ENCODE measurements at places on chromosomes 1 and 21.

- DNase-seq = no peak
Observed at GRCh38 chr1:11273595-11274234, 717 bp downstream of the UBIAD1 start.

DNA sequence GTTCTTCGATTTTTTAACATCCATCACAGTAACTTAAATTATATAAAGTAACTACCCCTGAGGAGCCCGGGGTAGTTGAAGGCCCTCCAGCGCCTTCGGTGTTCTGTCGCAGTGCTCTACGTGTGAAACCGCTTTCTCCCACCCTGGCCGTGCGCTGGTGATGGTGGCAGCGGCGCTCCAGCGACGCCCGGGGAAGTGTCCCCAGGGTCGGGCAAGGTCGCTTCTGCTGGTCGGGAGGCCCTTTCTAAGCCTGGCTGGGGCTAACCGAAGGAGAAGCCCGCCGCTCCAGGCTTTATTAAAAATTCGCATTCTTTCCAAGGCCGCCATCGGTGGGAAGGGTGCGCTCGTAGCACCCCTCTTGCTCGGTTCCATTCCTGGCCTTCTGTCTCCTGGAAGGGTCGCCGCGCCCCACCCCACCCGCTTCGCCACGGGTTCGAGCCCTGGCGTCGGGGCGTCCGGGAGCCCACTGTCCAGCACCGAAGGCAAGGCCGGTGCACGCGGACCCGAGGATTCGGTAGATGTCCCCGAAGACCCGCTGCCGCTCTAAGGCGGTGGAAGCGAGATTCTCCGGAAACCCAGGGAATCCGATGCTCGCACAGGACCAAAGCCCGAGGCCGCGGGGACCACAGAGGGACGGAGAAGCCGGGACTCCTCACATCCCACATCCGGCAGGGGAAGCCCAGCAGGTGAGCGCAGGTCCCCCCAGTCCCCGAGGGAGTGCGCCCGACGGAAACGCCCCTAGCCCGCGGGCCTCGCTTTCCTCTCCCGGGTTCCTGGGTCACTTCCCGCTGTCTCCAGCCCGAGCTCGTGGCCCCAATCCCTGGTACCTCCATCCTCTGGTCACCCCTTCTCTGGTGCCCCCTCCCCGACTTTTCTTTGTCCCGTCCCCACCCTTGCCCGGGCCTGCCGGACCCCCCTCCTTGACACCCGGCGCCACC lies 685 bp upstream of the RIPPLY3 start:
- no peak for DNase-seq

DNA sequence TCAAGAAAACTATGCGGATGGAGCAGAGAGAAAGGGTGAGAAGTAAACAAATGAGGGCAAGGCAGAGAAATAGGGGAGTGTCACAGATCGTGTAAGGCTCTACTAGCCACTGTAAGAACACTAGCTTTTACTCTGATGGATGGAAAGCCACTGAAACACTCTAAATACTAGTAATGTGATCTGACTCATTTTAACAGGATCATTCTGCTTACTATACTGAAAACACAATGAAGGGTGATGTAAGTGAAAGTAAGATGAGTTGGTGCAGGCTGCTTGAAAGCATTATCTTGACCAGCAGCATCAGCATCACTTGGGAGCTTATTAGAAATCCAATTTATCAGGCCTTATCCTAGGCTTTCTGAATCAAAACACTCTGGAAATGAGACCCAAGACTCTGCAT lies 32.7 kb downstream of the TUT4 start:
- no peak for DNase-seq

GRCh38 chr1:154434346-154435085 lies 29.4 kb downstream of the IL6R start:
- DNase-seq = peak; percentile 55

DNA sequence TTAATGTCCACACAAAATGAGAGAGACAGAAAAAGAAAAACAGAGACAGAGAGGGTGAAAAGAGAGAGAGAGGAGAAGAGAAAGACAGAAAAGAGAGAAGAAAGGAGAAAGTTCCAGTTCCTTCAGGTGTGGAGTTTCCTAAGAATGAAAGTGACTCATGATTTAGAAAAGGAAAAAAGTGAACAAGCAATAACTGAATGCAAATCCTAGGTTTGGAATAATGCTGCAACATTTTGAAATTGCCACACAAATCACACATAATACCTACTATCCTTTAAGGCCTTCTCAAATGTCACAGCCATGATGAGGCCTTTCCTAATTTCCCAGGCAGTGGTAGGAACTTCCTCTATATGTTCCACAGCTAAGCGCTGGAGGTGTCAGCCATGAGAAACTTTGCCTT lies 31.5 kb upstream of the XPR1 start:
- DNase-seq = no peak

DNA sequence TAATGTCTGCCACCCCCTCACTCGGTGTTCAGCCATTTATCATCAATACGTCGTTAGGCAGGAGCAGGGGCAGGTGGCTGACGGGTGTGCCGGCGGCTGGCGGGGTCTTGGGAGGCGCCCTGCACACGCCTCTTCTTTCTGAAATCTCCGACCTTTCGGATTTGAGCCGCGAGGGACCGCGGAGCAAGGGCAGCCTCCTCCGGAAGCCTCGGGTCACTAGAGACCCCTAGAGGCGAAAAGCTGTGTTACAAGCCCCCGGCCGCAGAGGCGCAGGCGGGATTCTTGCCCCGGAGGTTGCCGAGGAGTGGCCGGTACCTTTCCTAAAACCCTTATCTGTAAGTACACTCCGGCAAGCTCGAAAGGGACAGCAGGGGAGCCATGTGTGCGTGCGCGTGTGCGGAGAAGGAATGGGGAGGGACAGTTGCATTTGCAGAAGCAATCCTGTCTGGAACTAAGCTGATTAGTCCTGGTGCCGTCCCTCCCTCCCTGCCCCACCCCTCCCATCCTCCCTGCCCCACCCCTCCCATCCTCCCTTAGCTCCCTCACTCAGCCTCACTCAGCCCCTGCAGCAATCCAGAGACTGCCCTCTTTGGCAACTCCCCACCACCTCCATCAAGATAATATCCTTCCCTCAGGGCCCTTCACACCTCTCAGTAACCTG lies 11.0 kb downstream of the BRINP2 start:
- peak; percentile 78 for DNase-seq

- DNase-seq = no peak
Observed at GRCh38 chr1:205943245-205943644, at the start of gene SLC26A9. SLC26A9 (minus strand) TSS chr1:205943456; CDS start chr1:205935820, 7,636 bp downstream.

- no peak for DNase-seq
Observed at GRCh38 chr21:27132266-27132665, 165.4 kb upstream of the ADAMTS5 start.

DNA sequence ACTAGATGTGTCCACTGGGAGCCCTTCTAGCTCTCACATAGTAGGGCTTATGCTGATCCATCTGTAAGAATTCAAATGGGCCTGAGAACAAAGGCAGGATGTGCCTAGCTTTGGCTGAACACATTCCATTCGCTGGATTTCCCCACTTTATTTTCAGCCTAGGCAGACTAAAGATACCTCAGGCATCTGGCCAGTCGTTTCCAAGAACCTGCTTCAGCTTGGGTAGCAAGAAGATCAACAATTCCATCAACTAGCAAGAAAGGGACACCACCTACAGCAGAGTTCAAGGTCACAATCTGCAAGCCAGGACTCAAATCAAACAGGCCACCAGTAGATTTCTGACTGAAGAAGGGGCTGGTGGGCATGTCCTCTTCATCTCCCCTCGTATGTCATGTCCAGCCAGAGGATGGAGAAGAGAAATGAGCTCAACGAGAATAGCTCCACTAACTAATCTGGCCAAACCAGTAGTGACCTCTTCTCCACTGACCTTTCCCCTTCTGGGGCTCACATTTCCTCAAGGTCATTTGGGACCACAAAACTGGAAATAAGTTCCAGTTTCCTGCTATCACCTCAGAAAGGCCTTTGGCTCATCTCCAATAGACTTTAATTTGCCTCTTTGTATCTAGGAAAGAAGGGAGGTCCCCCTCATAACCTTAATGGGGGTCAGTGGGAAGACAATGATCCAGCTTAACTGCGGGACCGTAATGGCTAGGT lies 14.2 kb downstream of the TXNIP start:
- no peak for DNase-seq

- no peak for DNase-seq
Observed at GRCh38 chr1:224739303-224739996, 123.3 kb downstream of the CNIH3 start.

- DNase-seq = no peak
Observed at GRCh38 chr1:231938711-231939110, 312.1 kb downstream of the DISC1 start.

DNA sequence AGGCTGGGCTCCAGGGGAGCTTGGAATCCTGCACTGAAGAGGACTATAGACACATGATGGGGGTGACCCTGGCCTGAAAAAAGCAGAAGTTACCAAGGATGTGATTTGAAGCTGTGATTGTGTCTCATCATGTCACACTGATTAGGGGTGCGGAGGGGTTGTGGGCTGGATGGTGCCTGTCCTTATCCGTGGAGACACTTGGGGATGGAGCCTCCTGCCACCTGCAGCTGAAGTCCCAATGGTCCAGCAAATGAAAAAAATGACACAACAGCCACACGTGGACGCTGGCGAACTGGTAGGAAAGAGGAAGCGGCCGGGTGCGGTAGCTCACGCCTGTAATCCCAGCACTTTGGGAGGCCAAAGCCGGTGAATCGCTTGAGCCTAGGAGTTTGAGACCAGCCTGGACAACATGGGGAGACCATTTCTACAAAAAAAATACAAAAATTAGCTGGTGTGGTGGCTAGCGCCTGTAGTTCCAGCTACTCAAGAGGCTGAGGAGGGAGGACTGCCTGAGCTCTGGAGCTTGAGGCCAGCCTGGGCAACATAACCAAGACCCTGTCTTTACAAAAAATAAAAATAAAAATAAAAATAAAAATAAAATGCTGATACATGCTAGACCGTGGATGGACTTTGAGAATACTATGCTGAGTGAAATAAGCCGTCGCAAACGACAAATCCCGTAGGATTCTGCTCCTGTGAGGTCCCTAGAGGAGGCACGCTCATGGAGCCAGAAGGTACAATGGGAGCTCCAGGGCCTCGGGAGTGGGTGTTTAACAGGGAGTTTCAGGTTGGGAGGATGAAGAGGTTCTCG lies 838 bp upstream of the IBA57 start:
- DNase-seq = no peak

DNA sequence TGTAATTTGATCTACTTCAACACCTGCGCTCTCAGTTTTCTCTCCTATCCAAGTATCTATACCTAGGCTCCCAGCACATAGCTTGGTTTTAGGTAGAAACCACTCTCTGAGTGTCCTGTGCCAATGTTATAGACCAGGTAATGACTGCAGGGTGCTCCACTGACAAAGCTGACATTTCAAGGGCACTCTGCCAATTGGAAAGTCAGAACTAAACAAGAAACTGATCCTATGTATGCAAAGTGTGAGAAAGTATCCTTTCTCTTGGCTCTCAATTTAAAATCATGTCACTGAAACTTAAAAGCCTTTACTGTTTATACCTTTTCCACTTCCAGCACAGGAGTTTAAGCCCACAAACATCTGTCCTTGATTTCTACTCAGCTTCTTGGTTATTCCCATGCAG lies 45.0 kb upstream of the AIM2 start:
- DNase-seq = no peak

GRCh38 chr1:17437580-17438317 lies 1.7 kb downstream of the RCC2 start:
- DNase-seq = peak; percentile 64

- no peak for DNase-seq
Observed at GRCh38 chr1:1355416-1355815, 2.9 kb downstream of the MXRA8 start.

DNA sequence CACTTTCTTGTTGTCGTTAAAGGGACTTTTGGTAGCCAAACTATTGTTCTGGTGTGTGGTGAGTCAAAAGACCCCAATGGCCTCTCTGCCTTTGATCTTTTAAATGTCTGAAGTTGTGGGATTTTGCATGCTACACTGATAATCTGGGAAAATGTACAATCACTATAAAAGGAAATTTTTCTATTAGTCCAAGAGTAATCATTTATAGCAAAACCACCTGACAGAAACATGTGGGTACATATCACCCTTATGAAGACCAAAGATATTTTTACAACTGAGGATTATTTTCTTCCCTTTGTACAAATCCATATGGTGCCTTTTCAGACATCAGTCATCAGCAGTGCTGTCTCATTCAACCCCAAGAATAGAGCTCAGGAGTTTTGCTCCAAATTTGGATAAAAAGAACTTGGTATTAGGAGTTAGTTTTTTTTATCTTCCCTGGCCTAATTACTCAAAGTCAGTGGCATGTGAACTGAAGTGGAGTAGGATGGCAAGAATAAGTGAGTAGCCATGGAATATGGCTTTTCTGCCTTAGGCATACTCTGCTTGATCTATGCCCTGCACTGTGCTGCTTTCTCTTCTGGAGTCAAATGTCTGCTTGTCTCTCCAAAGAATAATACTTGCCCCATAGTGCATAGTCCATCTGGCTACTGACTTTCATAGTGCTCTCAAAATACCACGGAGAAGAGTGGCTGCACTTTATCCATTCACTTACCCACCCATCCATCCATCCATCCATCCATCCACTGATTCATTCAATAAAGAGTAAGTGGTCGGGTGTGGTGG lies 13.5 kb downstream of the GREM2 start:
- DNase-seq = no peak

- no peak for DNase-seq
Observed at GRCh38 chr1:19351873-19352272, 39.7 kb downstream of the SLC66A1 start.

GRCh38 chr1:114026797-114027196 lies 47.5 kb downstream of the OLFML3 start:
- DNase-seq = no peak

DNA sequence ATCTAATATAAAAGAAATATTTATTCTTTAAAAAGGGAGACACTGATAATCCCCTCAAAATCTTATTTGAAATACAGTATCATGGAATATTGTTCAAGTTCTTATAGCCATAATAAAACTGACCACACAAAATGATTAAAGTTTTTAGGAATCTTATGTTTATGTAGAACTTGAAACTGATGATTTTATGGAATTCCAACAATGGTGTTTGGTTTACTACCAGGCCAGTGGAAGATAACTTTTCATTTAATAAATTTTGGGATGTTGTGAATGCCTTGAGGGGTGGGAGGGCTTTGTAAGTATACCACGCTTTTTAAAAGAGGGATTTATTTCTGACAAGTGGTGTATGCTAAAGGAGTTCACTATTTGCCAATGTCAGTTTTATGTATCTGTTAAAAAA lies 87.7 kb downstream of the RAB3GAP2 start:
- no peak for DNase-seq

DNA sequence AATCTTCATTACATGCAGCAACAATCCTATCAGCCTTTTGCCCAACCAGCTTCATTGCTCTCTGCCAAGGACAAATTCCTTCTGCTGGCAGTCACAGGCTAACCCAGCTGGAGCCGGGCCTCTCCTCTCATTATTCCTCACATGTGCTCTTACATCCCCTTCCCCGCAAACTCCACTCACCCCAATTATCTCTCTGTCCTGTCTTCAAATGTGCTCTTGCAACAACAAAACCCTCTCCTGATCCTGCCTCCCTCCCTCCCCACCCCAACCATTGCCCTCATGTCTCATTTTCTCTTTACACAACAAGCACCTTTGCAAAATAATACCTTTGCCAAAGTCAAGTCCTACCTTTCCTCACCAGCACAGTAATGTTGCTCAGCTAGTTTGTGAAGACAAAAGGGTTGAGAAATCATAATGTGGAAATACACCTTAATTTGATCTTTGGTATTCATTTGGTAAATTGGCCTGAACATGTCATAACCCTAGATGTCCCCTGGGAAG lies 36.0 kb upstream of the DHCR24 start:
- DNase-seq = no peak

GRCh38 chr1:186102547-186103148 lies 272.4 kb downstream of the TPR start:
- DNase-seq = no peak

GRCh38 chr1:116062201-116062600 lies 49.0 kb upstream of the MAB21L3 start:
- DNase-seq = no peak
